ENCODE measurements at places on chromosomes 1 and 21.

DNA sequence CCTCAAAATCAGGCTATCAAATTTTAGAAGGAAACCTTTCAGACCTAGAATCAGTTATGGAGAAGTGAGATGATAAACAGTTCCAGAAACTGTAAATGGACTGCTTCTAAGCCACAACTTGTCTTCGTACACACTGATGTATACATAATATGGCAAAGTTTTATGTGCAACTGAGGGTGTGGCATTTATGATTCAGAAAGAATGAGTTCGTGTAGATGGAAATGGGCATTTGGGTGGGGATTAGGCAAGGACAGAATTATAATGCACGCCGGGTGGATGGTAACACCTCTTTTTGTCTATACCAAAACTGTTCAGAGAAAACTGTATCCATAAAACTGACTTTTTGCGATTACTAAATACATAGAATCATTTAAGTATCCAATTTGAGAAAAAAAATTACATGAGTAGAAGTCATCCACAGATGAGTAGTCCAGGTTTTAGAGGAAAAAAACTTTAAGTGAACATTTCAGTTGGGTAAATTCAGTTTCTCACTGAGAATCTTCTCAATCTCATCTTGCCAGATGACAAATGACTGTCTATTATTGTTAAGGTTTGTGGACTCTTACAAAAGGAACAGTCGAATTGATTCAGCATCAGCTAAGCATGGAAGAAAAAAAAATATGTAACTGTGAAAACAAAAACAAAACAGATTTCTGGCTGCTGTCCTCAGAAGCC is 22.5 kb downstream of the ERRFI1 start:
- DNase-seq, result peak; percentile 28

DNA sequence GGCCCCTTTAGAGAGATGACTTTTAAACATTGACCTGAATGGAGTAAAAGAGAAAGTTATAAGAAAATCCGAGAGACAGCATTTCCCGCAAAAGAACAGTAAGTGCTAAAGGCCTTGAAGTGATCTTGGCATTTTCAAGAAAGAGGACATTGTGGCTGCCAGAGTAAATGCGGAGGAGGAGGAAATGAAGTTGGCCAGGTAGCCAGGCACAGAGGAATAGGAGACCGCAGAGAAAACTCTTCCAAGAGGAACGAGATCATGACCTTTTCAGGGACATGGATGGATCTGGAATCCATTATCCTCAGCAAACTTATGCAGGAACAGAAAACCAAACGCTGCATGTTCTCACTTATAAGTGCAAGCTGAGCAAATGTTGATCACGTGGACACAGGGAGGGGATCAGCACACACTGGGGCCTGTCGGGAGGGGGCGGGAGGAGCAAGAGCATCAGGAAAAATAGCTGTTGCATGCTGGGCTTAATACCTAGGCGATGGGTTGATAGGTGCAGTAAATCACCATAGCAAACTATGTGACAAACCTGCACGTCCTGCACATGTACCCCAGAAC is 49.7 kb downstream of the EEIG2 start:
- DNase-seq, result no peak

DNA sequence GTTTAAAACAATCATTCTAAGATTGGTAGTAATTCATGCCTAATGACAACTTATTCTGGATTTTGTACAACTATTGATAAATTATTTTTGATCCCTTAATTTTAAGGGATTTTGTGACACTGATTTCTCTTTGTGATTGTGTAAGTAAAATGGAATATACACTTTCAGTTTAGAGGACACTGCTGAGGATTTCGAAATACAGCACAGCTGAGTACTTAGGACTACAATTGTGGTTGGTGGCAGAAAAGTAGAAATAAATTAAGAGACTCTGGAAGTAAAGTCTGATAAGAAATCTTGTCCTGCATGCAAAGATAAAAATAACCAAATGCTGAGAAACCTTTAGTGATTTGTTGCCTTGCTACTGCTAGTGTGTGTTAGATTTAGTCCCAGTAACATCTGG is 40.0 kb downstream of the TYW3 start:
- no peak for DNase-seq

DNA sequence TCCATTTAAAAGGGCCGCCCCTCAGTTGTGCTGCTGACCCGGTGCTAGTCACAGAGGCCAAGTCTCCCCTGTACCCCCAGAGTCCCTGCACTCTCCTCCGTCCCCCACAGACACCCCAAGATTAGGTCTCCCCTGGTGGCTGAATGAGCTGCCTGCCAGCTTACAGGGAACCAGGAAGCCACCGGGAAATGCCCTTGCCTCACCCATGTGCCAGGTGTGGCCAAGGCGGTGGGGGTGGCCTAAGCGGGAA is 32.7 kb downstream of the HSPG2 start:
- DNase-seq, result no peak

DNA sequence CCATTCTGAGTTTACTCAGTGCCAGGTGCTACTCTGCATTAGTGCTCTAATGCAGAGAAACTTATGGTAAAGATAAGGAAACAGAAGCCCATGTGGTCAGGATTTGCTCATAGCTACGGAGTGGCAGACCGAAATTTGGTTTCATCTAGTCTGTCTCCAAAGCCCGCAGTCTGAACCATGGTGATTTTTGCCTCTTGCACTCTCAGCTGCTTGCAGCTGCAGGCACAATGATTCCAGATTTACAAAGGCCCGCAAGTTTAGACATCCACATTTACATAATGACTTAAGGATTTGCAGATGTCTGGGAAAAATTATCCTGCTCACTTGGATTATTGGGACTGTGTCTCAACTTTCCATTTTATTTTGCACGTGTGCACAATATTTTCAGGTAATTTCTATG is 161.3 kb upstream of the KCNJ6 start:
- no peak for DNase-seq

GRCh38 chr1:156103521-156103947 is 11.0 kb upstream of the LMNA start:
- DNase-seq, result peak; percentile 59

DNA sequence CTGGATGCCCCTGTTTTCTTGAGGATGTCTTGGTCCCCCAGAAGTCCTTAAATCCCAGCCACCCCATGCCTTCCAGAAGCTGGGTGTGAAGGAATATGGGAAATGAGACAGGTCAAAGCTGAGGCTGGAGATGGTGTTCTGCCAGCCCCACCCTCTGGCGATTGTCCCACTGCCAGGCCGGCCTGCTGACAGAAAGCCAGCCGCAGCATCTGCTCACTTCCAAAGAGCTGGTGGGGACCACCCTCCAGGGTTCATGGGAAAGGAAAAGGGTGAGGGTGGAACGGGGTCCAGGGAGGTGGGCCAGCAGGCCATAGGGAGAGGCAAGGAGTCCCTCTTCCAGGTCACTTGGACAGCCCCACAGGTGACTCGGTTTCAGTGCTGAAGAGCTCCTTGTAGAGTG is 1.9 kb upstream of the LINGO4 start:
- DNase-seq, result no peak

GRCh38 chr1:25473653-25474225 is 43.0 kb downstream of the MACO1 start:
- DNase-seq, result no peak

DNA sequence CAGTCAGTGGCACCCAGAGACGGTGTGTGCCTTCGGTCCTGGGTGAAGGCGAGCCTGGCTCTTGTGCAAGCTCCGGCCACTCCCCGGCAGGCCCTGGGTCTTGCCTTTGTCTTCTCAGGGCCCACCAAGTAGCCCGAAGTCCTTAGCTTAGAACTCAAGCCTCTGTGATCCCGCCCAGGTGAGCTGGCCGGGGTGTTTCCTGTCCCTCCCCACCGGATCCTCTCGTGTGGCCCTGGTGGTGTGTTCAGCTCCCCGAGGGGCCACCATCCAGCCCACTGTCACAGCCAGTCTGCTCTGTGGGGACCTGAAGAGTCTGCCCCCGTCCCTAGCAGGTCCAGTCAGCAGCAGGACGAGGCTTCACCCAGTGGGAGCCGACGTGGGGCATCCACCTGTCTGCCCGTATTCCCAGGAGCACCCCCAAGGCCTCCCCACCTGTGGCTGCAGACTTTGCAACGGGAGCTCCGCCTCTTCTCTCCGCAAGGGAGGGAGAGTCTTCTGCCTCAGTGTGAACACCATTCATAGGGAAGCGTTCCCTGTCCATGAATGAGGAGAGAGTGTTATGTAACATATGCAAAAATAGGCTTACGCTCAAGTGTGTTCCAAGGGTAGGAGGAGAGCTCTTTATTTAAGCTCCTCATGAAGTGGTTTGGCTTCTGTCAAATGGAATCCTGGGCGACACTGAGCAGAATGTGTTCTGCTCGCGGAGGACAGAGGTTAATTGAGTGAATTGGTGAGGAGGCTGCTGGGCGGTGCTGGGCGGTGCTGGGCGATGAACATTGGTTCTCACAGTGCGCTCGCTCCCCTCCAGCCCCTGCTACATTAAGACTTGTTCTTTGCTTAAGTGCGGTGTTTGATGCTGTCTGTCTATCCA is 108.9 kb downstream of the CRYAA start:
- DNase-seq, result no peak

GRCh38 chr1:247054992-247055415 is 23.6 kb downstream of the ZNF670 start:
- DNase-seq, result peak; percentile 52

GRCh38 chr1:91527266-91527765 is 26.7 kb downstream of the CDC7 start:
- no peak for DNase-seq

- DNase-seq, result no peak
Measured at GRCh38 chr1:163981500-163982030, 577.4 kb upstream of the PBX1 start.

DNA sequence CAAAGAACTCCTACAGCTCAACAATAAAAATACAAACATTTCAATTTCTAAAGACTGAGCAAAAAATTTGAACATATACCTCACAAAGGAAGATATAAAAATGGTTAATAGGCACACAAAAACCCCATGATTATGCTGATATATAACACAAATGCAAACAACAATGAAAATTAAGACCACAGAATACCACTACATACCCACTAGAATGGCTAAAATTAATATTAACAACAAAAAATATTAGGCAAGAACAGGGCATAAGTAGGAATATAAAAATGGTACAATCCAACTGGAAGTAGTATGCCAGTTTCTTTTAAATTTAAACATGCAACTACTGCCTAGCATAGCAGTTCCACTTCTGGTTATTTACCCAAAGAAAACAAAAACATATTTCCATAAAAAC is 77.3 kb downstream of the CDC42BPA start:
- DNase-seq, result no peak

- DNase-seq, result peak; percentile 81
Measured at GRCh38 chr1:169999331-169999741, 75.2 kb downstream of the KIFAP3 start.

- DNase-seq, result no peak
Measured at GRCh38 chr1:232327269-232327668, 302.7 kb downstream of the SIPA1L2 start.
